Hepatic stellate cell (primary cell): ENCODE measurements at places on chromosomes 4 and X.
A peak's percentile ranks its signal among the peaks of the same experiment; 100 is the strongest.

GRCh38 chr4:4362991-4363697, 23.8 kb upstream of the NSG1 start:
- no peak for DNase-seq

DNA sequence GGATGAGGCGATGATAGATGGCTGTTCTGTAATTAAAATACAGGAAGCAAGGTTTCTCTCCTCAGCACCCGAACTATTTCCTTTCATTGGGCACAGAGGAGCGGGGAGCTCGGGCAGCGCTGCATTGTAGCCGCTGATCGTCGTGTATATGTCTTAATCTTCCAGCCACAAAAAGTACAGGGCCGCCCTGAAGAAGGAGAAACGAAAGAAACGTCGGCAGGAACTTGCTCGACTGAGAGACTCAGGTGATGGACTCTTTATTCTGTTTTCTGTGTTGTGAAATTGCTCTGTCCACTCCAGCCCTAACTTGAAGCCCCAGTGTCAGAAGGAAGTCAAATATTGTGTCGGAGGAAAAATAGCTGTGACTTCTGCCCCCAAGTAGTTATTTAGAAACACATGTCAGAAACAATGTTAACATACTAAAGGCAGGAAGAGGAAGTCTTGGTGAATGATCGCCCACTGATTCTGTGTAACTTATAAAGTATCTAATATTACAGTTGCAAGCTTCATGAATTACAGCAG, 546 bp downstream of the ZRSR2 start:
- peak; percentile 21 for DNase-seq

DNA sequence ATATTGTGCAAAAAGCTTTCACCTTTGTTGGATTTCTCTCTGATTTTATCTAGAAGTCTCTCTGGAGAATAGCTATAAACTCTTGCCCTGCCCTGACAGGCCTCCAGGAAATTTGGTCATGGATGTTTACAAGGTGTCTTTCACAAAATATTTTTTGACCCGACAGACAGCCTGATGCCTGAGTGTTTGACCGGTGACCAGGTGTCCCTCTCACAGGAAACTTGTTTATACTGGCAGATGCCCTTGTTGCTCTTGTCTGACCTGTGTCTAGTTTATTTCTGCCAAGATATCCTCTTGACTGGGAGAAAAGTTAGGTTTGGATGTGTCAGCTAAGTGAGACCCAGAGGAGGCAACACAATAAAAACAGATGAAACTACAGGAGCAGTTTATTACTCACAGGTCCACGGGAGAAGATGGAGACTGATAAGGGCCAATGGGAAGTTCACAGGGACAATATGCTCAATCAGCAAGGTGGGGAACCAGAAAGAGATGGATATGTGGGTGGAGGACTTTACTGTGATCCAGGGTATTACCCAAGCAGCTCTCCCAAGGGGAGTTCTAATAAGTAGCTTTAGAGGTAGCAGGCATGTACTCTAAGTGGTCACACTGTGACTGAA, 243.3 kb downstream of the ARAP2 start:
- no peak for DNase-seq

DNA sequence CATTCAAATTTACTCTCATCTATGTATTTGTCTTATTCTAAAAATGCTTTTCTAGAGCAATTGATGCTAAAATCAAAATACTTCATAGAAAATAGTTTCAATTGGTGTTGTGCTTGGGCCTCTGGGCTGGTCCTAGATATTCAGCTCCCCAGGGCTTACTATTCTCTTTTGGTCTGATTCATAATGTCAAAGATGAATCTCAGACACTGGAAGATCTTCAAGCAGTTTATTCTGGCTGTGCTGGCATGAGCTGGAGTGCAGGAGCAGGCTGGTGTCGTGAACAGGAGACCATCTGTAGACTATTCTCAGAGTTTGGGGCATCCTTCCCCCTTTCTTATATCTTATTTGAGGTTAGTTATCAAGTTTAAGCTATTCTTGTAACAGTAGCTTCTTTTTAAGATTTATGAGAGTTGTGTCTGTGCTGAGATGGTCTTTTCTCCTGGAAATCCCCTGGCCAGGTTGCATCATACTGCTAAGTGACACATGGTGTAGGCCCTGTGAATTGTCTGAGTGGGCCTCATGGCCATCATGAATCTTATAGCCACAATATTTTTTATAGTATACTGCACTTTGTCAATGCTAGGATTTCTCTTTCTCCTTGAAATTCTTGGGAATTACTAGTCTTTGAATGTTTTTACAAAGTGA, 1624.0 kb upstream of the IGFBP7 start:
- DNase-seq: no peak

DNA sequence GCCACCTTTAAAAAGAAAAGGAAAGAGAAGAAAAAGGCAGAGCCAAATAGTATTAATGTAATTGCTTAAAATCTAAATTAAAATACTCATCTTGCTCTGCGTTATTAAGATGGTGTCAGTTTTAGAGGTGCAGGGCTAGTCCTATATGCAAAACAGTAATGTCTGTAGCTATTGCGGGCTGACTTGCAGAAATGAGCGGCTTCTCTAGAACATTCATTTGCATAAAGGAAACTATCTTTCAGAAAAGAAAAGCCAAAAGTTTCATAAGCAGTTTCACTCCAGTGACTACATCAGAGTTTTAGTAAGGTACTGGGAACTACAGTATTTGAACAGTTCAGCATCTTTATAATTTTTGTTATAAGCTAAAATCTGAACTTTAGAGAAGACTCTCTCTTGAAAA, 6.0 kb downstream of the SMAD1 start:
- DNase-seq: no peak

GRCh38 chrX:56503941-56504673, 59.3 kb upstream of the UBQLN2 start:
- DNase-seq: no peak

GRCh38 chrX:155534800-155535199, 76.4 kb upstream of the F8A3 start:
- DNase-seq: no peak
